ENCODE measurements at places on chromosomes 6 and 20.

GRCh38 chr6:44243345-44243744 lies 3.6 kb upstream of the HSP90AB1 start:
- no peak for ATAC-seq

- ATAC-seq: no peak
Observed at GRCh38 chr20:20448881-20449280, 81.0 kb downstream of the INSM1 start.

- ATAC-seq: no peak
Observed at GRCh38 chr6:3206339-3207015, 21.0 kb downstream of the TUBB2B start.

DNA sequence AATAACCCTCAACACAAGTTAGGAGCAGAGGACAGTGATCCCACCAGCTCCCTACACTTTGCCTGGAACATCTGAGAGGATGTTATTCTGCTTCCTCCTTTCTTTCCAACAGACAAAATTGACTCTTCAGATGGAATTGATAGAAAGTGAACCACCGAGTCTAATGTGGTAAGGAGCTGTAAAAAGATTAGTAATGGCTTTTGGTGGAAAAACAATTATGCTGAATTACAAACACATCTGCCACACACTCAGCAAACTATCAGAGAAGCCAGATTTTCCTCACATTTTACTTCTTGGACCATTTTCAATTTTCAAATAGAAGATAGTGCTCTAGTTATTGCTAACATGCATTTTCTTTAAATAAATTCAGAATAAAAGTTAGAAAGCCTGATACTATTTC lies 171.8 kb upstream of the COL21A1 start:
- ATAC-seq: no peak

GRCh38 chr6:146850238-146850896 lies 251.6 kb downstream of the ADGB start:
- peak; percentile 95 for ATAC-seq

DNA sequence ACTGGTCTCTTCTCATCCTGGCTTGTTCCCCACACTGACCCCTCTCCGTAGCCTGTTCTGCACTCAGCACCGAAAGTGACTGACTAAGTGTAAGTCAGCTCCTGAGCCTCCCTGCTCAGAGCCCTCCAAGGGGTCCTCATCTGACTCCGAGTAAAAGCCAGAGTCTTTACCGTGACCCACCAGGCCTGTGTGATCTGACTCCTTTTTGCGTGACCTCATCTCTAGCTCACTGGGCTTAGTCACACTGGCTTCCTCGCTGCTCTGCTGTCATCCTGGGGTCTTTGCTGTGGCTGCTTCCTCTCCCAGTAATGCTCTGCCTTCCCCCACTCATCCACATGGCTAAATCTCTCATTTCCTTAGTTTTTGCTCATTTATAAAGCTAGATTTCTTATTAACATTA lies 116.6 kb downstream of the PLCB4 start:
- peak; percentile 83 for ATAC-seq

GRCh38 chr20:44657875-44658274 lies 6.4 kb upstream of the ADA start:
- ATAC-seq: no peak

DNA sequence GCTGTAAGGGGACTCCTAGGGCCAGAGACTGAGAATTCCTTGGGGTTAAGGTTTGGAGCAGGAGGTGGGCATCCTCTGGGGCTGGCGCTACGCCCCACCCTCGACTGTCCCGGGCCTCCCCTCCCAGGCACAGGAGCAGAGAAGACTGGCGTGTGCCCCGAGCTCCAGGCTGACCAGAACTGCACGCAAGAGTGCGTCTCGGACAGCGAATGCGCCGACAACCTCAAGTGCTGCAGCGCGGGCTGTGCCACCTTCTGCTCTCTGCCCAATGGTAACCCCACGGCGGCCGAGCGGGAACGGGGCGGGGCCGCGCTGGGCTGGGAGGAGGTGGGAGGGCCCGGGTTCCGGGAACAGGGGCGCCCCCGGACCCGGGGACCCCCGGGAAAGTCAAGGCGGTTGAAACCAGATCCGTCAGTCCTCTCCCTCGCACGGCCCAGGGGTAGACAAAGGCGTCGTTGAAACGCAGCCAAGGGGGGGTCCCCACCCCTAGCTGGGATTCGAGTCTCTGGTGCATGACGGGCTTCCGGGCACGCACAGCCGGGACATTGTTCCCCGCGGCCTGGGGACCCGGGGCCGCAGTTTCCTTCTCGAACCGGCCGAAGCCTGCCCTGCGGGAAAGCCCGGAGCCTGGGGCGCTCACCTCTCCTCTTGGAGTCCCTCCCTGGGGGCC lies 844 bp downstream of the WFDC2 start:
- ATAC-seq: peak; percentile 89

DNA sequence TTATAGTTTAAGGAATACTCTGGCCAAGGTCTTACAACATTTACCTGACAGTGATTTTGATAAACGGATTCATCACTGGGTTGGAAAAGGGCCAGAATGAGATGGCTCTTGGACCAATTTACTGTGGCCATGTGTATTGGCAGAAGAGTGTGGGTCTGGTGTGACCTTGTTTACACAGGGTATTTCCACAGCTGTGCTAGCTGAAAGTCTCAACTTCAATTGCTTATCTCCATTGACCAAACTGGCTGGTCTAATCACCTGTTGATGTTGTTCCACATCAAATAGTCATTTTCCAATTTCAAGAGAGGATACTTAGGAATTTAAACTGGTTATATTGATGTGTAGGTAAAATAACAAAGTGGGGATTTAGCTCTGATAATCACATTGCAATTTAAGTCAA lies 501.6 kb upstream of the MAP3K7 start:
- no peak for ATAC-seq

GRCh38 chr6:54198134-54198533 lies 86.9 kb downstream of the MLIP start:
- no peak for ATAC-seq

GRCh38 chr6:14913931-14914330 lies 331.9 kb upstream of the JARID2 start:
- no peak for ATAC-seq

GRCh38 chr20:33181482-33182093 lies 13.6 kb downstream of the BPIFA2 start:
- ATAC-seq: no peak

- no peak for ATAC-seq
Observed at GRCh38 chr6:119501798-119502483, 152.4 kb upstream of the MAN1A1 start.

DNA sequence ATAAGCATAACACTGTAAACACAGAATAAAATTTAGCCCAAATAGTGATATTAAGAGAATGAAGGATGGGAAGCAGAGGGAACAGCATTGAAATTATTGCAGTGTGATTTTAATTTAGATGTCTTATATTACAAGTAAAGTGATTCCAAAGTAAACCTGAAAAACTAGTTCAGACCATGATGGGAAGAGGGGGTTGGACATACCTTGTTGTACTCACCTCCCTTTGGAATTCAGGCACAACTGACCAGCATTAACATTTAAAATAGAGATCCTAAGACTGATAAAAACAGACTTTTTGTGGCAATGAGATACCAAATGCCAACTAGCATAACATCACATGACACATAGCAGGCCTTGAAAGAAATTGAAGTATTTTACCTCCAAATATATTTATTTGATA lies 262.6 kb upstream of the PRND start:
- ATAC-seq: no peak

DNA sequence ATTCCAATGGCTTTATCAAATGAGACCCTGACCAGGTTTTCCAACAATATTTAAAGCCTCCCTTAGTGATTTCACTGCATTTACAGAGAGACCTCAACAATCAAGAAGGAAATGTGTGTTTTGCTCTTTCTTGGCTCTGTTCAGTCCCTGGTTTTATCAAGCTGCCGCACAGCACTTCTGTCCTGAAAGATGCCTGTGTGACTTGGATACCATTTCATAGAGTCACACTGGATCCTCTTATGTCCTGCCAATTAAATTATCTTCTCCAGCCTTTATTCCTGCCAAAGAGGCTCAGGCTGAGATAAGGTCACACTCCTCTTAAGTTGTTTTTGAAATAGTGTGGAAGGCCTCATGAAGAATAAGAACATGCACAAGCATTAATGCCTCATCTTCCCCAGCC lies 197.0 kb upstream of the RNF217 start:
- no peak for ATAC-seq

GRCh38 chr6:138991206-138991605 lies 3.2 kb upstream of the REPS1 start:
- ATAC-seq: no peak

GRCh38 chr6:165987483-165988301 lies 180.0 kb downstream of the TBXT start:
- ATAC-seq: peak; percentile 54

DNA sequence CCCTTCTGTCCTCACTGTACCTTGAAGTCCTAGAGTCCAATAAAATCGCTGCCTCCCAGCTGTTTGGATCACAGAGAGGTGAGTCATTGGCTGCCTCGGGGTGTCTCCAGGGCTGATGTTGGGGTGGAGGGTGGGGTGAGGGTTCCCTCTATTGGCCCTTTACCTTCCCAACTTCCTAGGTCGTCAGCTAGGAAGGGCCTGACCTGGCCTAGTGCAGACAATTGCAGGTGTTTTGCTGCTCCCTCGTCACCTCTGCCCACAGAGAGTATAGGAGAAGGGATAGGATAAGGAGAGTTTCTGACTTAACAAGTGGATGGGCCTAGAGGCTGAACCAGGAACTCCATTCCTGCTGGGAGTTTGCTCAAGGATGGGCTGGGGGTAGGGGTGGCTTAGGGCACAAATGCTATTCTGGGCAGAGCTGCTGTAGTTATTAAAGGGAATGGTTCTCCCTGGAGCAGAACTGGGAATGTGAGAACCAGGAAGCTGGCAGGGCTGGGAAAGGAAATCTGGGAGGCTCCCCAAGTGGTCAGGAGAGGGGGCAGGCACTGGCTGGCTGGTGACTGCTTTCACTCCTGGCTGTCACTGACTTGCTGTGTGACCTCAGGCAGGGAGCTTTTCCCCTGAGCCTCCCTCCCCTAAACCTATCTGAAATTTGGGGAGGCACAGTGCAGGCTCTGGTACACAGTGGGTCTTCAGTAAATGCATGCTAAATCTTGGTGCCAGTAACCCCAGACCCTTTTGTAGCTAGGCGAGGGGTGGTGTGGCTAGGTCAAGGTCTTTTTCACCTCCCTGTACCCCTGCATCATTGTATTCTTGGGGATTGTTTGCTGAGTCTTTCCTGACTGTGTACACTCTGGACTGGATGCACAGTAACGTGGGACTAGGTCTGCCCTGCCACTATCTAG lies 1.5 kb downstream of the TP53INP2 start:
- no peak for ATAC-seq

DNA sequence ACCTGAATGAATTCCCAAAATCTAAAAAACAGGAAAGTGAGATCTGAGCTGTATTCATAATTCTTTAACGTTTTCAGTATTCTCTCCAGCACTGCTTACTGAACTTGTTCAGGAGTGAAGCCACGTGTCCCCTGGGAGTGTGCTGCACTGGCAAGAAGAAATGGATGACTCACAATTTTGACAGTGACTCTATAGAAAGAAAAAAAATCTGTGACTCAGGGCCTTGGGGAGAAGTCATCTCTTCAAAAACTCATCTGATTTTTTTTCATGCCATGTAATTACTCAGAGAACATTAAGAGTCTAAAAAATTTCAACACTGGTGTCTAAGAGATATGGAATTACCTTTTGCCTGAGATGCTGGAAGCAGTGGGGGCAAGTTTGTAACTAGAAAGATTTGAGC lies 39.7 kb downstream of the ANKEF1 start:
- ATAC-seq: peak; percentile 96

- ATAC-seq: peak; percentile 79
Observed at GRCh38 chr6:118565311-118565960, 17.3 kb downstream of the PLN start.

GRCh38 chr6:36848658-36849441 lies 9.6 kb upstream of the CPNE5 start:
- no peak for ATAC-seq

- ATAC-seq: no peak
Observed at GRCh38 chr20:62792940-62793756, 3.1 kb upstream of the MRGBP start.

GRCh38 chr20:15986690-15987089 lies 586.6 kb downstream of the KIF16B start:
- no peak for ATAC-seq

- ATAC-seq: no peak
Observed at GRCh38 chr6:42898891-42899361, 16.9 kb upstream of the PTCRA start.

DNA sequence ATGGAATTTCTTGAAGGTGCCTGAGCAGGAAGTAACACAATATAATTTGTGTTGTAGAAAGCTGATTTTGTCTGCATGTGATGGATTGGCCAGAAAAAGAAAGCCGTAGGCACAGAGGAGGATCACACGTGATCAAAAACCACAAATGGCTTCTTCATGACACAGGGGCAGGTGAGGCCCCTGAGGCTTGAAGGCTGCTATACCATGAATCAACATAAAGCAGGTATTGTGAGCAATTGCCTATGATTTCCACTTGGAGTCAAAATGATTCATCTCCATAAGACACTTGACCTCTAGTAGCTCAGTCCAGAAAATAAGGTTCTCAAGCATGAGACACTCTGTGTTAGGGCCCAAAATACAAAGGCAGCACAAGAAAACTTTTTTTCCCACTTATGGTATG lies 42.4 kb upstream of the EYA4 start:
- ATAC-seq: no peak

- ATAC-seq: no peak
Observed at GRCh38 chr6:93575495-93576267, 156.3 kb upstream of the EPHA7 start.

All from SK-N-SH treated with all-trans-retinoic acid at 6 μM for 48 hours (cell line).